Esophagus muscularis mucosa (tissue), 4 donors: ENCODE measurements at places on chromosomes 1 and 21. TPM values are rescaled to one million over a fixed set of nuclear protein-coding genes. Genes with fewer than 3 reads are reported as not detected.

GRCh38 chr1:7378346-7379130, 392.6 kb upstream of the VAMP3 start:
- no peaks in the 10 kb centered on the region for H3K36me3 ChIP-seq
- peaks cover 29% of the 10 kb centered on the region for H3K4me1 ChIP-seq
- peak; percentile 70 for DNase-seq
- H3K4me3 ChIP-seq: no peak overlapping the region

GRCh38 chr1:239434181-239434580, 47.8 kb downstream of the CHRM3 start:
- H3K27ac ChIP-seq: peak overlapping the region; percentile 36
- no peak for DNase-seq
- no peak overlapping the region for H3K4me3 ChIP-seq
- H3K36me3 ChIP-seq: no peaks in the 10 kb centered on the region
- peaks cover 52% of the 10 kb centered on the region for H3K4me1 ChIP-seq
- no peaks in the 10 kb centered on the region for H3K27me3 ChIP-seq

GRCh38 chr1:54652168-54652567, 10.6 kb downstream of the MROH7 start:
- H3K27me3 ChIP-seq: no peaks in the 10 kb centered on the region
- H3K4me3 ChIP-seq: no peak overlapping the region
- no peaks in the 10 kb centered on the region for H3K36me3 ChIP-seq
- no peak for DNase-seq
- H3K4me1 ChIP-seq: no peaks in the 10 kb centered on the region
- H3K27ac ChIP-seq: no peak overlapping the region

DNA sequence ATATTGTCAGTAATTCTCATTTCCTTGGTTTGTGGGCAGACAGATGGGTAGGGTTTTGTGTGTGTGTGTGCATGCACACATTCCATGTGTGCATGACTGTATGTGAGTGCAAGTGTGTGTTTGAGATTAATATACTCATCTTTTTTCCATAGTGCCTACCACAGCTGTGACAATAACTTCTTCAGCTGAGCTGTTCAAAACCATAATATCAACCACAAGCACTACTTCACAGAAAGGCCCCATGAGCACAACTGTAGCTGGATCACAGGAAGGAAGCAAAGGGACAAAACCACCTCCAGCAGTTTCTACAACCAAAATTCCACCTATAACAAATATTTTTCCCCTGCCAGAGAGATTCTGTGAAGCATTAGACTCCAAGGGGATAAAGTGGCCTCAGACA, 149.3 kb downstream of the ADGRL2 start:
- no peak overlapping the region for H3K27ac ChIP-seq
- no peak for DNase-seq
- no peaks in the 10 kb centered on the region for H3K27me3 ChIP-seq
- no peak overlapping the region for H3K4me3 ChIP-seq
- H3K36me3 ChIP-seq: peaks cover 11% of the 10 kb centered on the region

DNA sequence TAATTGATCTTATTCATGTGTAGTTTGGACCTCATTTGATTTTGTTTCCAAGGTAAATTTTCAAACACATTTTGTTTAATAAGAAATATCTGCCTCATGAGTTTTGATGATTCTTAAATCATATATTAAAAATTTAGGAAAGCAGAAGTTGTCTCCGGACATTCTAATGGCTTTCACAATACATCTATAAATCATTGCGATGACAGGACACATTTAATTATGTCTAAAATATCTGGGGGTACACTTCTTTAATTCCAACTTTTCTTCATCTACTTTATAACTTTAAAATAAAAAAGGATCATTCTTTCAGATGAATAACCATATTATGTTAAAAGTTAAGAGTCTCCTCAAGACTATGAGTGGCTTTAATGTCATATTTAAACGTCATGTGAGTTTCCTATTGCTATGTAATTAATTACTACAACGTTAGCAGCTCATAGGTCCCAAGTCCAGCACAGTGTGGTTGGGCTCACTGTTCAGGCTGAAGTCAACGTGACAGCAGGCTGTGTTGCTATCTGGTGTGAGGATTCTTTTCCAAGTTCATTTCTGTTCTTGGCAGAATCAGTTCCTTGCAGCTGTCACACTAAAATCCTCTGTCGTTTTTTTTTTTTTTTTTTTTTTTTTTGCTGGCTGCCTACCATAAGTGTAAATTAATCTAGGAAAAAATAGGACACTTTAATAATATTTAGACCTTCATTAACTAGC, 893.5 kb downstream of the LTN1 start:
- DNase-seq: no peak
- H3K4me1 ChIP-seq: peaks cover 23% of the 10 kb centered on the region
- H3K27ac ChIP-seq: no peak overlapping the region
- H3K4me3 ChIP-seq: no peak overlapping the region

DNA sequence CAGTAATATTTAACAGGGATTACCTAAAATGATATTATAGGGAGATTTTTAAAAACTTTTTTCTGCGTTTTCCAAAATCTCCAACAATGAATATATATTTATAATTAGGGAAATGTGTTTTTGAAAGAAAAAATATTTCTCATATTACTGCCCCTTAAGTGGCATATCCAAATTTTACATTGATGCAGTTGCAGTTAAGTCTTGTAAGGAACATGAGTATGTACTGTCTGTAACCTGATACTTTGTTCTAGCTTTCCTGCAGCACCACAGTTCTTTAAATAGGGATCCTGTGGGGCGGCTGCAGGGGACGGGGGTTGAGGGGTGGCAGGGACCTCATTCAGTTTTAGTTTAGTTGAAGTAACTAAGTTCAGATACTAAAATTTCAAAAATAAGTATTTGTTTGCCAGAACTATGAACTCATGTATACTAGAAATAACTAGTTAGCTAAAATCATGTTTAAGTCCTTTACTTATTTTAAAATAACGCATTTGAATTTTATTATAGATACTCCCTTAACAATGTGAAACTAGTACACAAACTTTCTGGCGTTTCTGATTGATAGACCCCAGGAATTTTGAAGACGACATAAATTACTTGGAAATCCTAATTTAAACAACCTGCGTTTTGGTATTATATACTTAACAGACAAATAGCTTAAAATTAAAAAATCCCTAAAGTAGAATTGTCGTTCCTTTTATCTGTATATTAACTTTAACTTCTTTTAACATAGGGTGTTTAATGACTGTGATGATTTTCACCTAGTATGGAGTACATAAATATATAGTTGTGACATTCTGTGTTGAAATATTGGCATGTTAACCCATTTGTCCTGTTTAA, 639 bp upstream of the DNAJB4 start:
- peaks cover 30% of the 10 kb centered on the region for H3K4me1 ChIP-seq
- DNase-seq: no peak
- H3K27ac ChIP-seq: peak overlapping the region; percentile 90
- no peaks in the 10 kb centered on the region for H3K36me3 ChIP-seq

DNA sequence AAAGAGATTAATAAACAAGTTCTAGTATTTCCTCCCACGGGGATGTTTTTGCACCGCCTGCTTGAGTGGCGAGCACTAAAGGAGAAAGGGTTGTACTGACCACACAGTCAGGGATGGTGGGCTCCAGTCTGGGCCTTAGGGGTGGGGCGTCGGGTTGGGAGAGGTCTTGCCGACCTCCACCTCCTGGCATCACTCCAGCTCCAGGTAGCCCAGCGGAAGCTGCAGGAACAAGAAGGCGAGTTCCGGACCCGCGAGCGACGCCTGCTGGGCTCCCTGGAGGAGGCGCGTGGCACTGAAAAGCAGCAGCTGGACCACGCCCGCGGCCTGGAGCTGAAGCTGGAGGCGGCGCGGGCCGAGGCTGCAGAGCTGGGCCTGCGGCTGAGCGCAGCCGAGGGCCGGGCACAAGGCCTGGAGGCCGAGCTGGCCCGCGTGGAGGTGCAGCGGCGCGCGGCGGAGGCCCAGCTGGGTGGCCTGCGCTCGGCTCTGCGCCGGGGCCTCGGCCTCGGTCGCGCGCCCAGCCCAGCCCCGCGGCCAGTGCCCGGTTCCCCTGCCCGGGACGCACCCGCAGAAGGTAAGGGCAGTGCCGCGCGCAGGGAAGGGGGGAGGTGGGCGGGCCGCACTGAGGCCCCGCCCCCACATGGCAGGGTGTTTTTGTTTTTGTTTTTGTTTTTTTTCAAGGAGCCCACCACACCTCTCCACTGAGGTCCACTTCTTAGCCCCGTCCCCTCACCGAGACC, 19.7 kb downstream of the MFAP2 start:
- no peak for DNase-seq
- H3K36me3 ChIP-seq: peaks cover 11% of the 10 kb centered on the region
- peak overlapping the region; percentile 60 for H3K27ac ChIP-seq
- H3K27me3 ChIP-seq: no peaks in the 10 kb centered on the region
- H3K4me1 ChIP-seq: peaks cover 17% of the 10 kb centered on the region
- H3K4me3 ChIP-seq: peak overlapping the region; percentile 65

GRCh38 chr1:61732726-61733125, 7.8 kb upstream of the TM2D1 start:
- no peaks in the 10 kb centered on the region for H3K27me3 ChIP-seq
- no peaks in the 10 kb centered on the region for H3K36me3 ChIP-seq
- DNase-seq: no peak
- H3K27ac ChIP-seq: no peak overlapping the region
- no peak overlapping the region for H3K4me3 ChIP-seq

DNA sequence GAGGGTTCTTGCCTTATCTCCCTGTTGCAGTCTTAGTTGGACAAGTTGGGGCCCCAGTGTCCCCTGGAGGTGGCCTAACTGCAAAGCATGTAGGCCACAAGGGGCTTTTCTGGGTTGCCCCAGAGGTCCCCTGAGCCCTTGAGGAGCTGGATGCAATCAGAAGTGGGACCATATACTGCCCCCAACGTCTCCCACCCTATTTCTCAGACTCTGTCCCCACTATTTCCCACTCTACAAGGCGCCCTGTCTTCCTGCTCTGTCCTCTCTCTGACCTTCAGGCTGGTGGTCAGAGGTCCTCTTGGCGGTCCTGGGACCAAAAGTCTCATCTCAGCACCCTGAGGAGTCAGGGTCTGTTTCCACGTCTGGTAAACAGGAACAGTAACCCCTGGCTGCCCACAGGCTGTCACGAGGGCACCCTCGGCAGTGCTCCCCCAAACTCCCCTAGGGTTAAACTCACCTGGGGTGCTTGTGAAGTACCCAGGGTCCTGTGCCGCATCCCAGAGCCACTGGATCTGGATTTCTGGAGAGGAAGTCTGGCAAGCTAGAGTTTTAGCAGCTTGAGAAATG, 14.9 kb downstream of the PROK1 start:
- peaks cover 48% of the 10 kb centered on the region for H3K4me1 ChIP-seq
- no peak overlapping the region for H3K4me3 ChIP-seq
- no peak for DNase-seq

- H3K4me1 ChIP-seq: no peaks in the 10 kb centered on the region
- DNase-seq: no peak
- H3K27me3 ChIP-seq: no peaks in the 10 kb centered on the region
Observed at GRCh38 chr1:64335636-64336035, 132.2 kb downstream of the UBE2U start.

- peaks cover 1% of the 10 kb centered on the region for H3K36me3 ChIP-seq
- no peaks in the 10 kb centered on the region for H3K27me3 ChIP-seq
- H3K4me3 ChIP-seq: no peak overlapping the region
- DNase-seq: no peak
Observed at GRCh38 chr1:180923021-180923841, 10.5 kb downstream of the KIAA1614 start.

KLHDC9 gene
- 7.9 TPM for total RNA-seq

LCE3D gene
- not detected for total RNA-seq

LZIC gene
- total RNA-seq: 25.4 TPM
